ENCODE measurements at places on chromosomes 7 and 10.
A peak's percentile ranks its signal among the peaks of the same experiment; 100 is the strongest.

GRCh38 chr10:22503315-22504088, 158.2 kb downstream of the SPAG6 start:
- DNase-seq: no peak

- DNase-seq: no peak
Measured at GRCh38 chr10:77919713-77920108, 6.8 kb downstream of the DLG5 start.

DNA sequence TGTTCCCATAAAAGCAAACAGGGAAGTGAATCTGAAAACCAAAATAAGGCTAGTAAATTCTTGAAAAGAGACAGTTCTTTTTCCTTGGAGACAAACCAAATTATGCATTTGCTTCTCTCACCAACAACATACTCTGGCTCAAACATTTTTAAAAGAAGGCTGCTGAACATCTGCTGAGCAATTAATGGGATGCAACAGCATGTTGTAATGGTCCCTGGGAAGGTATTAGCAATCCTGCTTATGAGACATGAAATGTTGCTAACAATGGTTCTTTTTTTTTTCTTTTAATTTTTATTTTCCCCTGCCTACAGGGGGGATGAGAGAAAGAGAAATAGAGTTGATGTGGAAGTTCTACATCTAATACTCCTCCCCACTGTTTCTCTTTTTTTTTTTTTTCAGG, 572.1 kb downstream of the SORCS1 start:
- no peak for DNase-seq

- no peak for DNase-seq
Measured at GRCh38 chr7:103962070-103962469, 27.4 kb downstream of the RELN start.

DNA sequence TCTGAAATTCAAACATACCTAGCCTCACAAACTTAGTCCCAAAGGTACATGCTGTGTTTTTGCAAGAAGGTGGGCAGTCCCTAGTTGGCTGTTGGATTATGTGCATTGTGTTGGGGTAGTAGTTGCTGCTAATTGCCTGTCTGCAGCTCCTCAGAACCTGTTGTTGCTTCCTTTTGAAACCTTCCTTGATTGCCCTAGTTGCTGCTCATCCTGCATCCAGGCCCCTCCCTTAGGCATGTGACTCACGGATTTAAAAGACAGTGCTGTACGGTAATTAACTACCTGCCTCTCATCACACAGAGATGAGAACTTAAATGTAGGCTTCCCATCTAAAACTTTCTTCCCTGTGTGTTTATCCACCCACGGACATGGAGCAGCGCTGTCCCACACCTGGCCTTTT, 67.7 kb downstream of the BMPR1A start:
- no peak for DNase-seq

DNA sequence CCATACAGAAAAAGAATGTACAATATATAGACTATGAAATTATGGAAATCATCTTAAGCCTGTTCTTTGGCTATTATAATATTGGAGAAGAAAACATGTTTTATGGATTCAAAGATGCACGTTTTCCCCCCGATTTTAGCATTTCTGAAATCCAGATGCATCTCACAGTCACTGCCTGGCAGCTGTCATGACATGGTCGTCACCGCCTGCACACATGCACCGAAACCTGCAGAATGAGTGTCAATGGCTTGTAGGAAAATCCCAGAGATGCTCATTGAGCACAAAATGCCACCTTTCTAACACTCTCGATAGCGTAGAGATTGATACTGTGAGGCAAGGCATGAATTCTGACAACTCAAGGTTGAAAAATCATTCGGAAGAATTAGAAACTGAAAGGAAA, 115.5 kb downstream of the TAF3 start:
- no peak for DNase-seq

DNA sequence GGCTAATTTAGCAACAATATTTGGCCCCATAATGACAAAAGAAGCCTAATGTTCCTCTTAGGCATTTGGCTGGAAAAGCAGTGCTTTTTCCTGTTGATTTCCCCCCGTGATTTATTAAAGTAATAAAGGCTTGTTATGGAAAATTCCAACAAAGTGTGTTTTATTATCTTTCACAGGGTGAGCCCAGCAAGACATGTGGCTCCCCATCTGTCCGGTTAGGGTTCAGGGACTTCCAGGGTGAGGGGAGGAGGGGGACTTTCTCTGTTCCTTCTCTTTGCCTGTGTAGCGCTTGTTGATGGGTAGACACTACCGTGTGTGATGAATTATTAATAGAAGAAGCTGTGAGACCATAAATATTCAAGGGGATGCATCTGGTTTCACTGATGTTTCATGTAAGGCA, 39.0 kb downstream of the HTR5A start:
- no peak for DNase-seq

DNA sequence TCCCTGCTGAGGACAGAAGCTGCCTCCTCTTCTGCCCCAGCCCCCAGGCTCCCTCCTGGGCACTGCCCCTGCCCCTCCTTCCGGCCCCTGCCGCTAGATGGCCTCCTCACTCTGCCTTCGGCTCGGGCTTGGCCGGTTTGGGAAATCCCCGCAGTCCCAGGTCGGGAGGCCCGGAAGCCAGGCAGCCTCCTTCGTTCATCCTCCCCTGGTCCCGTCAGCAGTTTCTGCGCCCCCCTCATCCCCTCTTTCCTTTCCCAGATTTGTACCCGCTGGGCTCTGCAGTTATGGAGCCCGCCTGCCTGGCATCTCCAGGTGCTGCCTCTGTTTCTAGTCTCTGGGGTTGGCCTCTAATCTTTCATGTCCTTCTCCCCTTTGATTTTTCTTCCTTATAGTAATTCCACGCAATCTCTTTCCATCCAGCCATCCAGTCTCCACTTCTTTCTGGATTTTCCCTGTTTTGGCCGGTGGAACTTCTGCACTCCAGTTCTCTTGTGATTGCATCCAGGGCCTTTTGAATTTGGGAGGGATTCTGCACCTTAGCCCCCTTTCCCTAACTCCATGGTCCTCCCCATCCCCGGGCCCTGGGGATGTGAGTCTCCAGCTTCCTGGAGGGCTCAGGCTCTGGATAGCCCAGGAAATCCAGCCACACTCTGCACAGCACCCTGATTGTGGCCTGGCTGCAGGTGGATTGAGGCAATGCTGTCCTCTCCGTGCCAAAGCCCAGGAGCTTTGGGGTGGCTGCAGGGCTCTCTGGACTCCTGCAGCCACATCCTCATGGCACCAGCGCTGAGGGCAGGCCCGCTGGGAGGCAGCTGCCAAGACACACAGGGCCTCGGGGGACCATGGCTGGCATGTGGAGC, 3.3 kb upstream of the SHH start:
- DNase-seq: peak; percentile 71

- no peak for DNase-seq
Measured at GRCh38 chr10:61136139-61136538, 192.2 kb upstream of the RHOBTB1 start.
